ENCODE measurements at places on chromosomes 7 and 10. TPM values are rescaled to one million over a fixed set of nuclear protein-coding genes. Genes with fewer than 3 reads are reported as not detected.

The C10orf67 gene
- under 0.01 TPM for total RNA-seq

The C10orf88 gene
- total RNA-seq, result 13.2 TPM

The INA gene
- total RNA-seq, result under 0.01 TPM

The C1GALT1 gene
- total RNA-seq, result 20.7 TPM

The CAMK2B gene
- 1.6 TPM for total RNA-seq

The PLXNA4 gene
- 0.15 TPM for total RNA-seq

The EGFR gene
- total RNA-seq, result 1.6 TPM

The GARIN1A gene
- 0.32 TPM for total RNA-seq

The MGAM2 gene
- not detected for total RNA-seq

The OR2A7 gene
- not detected for total RNA-seq

The NPSR1 gene
- total RNA-seq, result not detected

The TAC1 gene
- not detected for total RNA-seq

The PCDH15 gene
- total RNA-seq, result 0.30 TPM

The SPDYE2 gene
- not detected for total RNA-seq

The SUN3 gene
- not detected for total RNA-seq

The SNX10 gene
- 0.32 TPM for total RNA-seq

The DGKI gene
- total RNA-seq, result 0.15 TPM

The STRIP2 gene
- total RNA-seq, result 11.2 TPM

The CYP2E1 gene
- not detected for total RNA-seq

The RNF133 gene
- total RNA-seq, result 1.1 TPM

The ZPBP gene
- total RNA-seq, result not detected

The TMEM196 gene
- not detected for total RNA-seq

The ZNF853 gene
- 0.97 TPM for total RNA-seq

The PRRT4 gene
- 0.32 TPM for total RNA-seq

The SLC39A12 gene
- not detected for total RNA-seq

The RADIL gene
- 0.32 TPM for total RNA-seq

The MYO1G gene
- 0.15 TPM for total RNA-seq

The CNPY1 gene
- total RNA-seq, result not detected

The ATOH7 gene
- total RNA-seq, result not detected

The CYP2C19 gene
- total RNA-seq, result not detected

The CDHR3 gene
- 0.91 TPM for total RNA-seq

The TSPAN15 gene
- 76.3 TPM for total RNA-seq

The IFIT1B gene
- not detected for total RNA-seq

The OGDHL gene
- 0.91 TPM for total RNA-seq

The ANKRD7 gene
- total RNA-seq, result 2.0 TPM

The ICA1 gene
- total RNA-seq, result 40.0 TPM

All from epithelial cell of umbilical artery (primary cell).